Naive thymus-derived CD8-positive, alpha-beta T cell (primary cell): ENCODE measurements at places on chromosomes 2 and 18. TPM values are rescaled to one million over a fixed set of nuclear protein-coding genes. Genes with fewer than 3 reads are reported as not detected.

Gene CSRNP3
- total RNA-seq: not detected

Gene TYMS
- not detected for total RNA-seq

Gene IL1B
- not detected for total RNA-seq

Gene GALNT14
- 0.36 TPM for total RNA-seq

Gene PFN4
- not detected for total RNA-seq

Gene ZC3H15
- 73.2 TPM for total RNA-seq
